ENCODE measurements at places on chromosomes 6 and 20. TPM values are rescaled to one million over a fixed set of nuclear protein-coding genes. Genes with fewer than 3 reads are reported as not detected.

RSPH3 gene
- total RNA-seq, result 2.4 TPM

IL17F gene
- not detected for total RNA-seq

- H3K27me3 ChIP-seq, result peaks cover 14% of the 10 kb centered on the region
- no peak overlapping the region for H3K27ac ChIP-seq
- peaks cover 17% of the 10 kb centered on the region for H3K4me1 ChIP-seq
Measured at GRCh38 chr6:31577579-31577966, 2.2 kb downstream of the TNF start.

DNA sequence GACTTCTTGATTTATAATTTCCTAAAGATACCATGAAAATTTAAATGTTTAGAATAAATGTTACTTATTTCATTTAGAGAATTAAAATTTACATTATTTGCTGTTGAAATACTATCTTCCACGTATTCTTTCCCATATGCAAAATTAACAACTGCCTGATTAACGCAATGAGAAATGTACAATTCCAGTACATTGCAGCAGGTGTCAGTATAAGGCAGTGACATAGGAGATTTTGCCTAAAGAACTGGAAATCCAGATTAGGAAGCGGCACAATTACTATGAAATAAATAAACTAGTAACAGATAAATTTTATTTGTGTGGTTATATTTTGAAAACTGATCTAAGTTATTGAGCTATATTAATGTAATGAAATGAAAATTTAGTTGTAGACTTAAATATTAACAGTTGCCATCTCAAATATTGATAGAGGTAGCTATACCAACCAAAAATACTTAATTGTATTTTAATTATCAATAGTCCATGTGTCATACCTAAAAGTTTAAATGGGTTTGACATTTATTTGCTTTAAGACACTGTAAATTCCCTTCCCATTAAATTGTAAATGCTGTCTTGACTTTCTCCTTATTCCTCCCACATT is 300.2 kb downstream of the UTRN start:
- peaks cover 5% of the 10 kb centered on the region for H3K4me1 ChIP-seq
- no peak overlapping the region for H3K27ac ChIP-seq

RBPJL gene
- not detected for total RNA-seq

DNA sequence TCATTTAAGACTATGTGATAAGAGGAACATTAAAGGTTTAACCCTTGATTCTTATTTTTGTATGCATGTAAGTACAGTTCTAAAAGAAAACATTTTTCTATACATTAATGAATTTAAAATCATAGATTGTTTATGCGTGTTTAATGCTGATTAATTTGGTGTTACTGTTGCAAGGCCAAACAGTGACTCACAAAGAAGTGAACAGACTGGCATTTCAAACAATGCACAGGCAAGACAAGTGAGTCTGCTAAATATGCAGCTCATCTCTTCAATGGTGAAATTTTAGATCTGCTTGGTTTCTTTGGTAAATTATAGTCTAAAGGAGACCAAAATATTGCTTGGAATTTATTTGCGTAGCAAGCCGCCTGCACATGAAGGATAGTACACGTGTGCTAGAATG is 417.4 kb upstream of the SOX4 start:
- H3K27ac ChIP-seq, result no peak overlapping the region
- H3K4me3 ChIP-seq, result no peak overlapping the region
- no peaks in the 10 kb centered on the region for H3K4me1 ChIP-seq
- H3K36me3 ChIP-seq, result no peaks in the 10 kb centered on the region
- H3K27me3 ChIP-seq, result no peaks in the 10 kb centered on the region

DNA sequence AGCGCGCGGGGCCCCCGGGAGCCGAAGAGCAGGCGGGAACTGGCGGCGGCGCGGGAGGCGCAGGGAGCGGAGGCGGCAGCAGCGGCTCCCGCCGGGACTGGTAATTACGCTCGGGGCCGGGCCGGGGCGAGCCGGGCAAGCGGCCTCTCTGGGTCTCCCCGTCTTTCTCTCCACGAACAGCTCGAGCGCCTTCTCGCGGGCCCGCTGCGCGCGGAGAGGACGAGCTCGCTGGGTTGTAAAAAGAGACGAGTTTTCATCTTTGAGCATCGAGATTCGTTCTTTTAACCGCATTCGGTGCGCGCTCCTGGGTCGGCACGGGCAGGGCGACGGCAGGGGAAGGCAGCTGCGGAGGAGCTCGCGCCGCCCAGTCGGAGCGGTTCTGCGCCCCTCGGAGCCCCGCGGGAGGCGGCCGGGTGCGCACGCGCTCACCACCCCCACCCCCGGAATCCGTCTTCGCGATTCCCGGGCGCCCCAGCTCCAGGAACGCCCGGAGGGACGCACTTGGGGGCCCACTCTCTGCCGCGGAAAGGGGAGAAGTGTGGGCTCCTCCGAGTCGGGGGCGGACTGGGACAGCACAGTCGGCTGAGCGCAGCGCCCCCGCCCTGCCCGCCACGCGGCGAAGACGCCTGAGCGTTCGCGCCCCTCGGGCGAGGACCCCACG is 38.0 kb downstream of the YTHDF1 start:
- no peak overlapping the region for H3K4me3 ChIP-seq

DNA sequence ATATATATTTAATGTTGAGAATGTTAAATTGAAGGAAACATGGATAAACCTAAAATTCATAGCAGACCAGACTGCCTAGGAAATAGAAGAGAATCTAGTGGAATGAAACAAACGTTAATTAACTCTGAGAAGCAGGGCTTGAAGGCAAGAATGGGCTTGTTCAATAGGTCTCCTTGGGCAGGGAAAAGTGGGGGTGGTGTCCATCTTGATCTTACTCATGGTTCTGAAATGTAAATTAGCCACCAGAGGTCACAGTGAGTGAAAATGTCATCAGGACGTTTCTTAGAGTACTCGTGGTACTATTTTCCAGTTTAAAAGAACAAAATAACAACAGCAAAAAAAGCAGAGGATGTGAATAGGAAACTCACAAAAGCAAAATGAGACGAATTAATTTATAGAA is 66.8 kb upstream of the BTBD3 start:
- H3K4me1 ChIP-seq, result no peaks in the 10 kb centered on the region
- no peak overlapping the region for H3K4me3 ChIP-seq
- no peak for DNase-seq

DNA sequence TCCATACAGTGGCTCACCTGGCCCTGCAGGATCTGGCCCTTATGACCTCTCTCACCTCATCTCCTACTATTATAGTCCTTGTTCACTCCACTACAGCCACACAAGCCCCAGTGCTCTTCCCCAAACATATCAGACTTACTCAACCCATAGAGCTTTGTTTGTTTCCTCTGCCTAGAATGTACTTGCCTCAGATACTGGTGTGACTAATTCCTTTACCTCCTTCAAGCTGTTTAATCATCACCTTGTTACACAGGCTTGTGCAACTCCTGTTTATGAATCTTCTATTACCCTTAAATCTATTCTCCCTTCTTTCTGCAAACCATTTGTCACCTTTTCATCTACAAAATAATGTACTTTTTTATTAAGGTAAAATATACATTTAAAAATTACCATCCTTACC is 3.2 kb downstream of the DEFB125 start:
- H3K27me3 ChIP-seq, result no peaks in the 10 kb centered on the region
- no peak overlapping the region for H3K27ac ChIP-seq
- no peak overlapping the region for H3K4me3 ChIP-seq
- H3K4me1 ChIP-seq, result no peaks in the 10 kb centered on the region
- DNase-seq, result no peak

Data from muscle of leg (tissue), 16 donors.